BJ (cell line): ENCODE measurements at places on chromosomes 12 and 14.
A peak's percentile ranks its signal among the peaks of the same experiment; 100 is the strongest.

DNA sequence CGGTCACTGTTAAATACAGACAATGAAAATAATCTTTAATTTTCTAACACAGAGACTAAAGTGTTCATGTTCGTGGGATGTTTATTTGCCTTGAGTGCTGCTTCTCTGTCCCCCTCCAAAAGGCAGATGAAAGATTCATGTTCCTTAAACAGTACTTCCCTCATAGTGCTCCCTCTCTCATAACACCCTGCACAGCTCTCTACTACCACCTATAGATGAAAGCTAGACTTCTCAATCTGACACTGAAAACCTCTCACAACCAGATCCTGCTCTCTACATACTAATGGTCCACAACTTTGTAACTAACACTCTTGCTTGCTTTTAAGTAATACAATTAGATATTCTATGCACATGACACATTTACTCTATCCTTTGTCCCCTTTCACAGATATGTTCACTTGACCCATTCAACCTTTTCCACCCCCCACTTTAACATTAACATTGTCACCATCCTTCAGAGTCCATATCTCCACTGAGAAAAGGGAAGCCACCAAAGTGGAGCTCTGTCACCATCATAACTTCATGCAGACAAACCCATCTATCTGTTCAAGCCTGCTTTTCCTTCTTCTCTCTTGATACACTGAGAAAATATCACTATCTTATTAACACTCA is 266.4 kb upstream of the USP15 start:
- no peak for DNase-seq

DNA sequence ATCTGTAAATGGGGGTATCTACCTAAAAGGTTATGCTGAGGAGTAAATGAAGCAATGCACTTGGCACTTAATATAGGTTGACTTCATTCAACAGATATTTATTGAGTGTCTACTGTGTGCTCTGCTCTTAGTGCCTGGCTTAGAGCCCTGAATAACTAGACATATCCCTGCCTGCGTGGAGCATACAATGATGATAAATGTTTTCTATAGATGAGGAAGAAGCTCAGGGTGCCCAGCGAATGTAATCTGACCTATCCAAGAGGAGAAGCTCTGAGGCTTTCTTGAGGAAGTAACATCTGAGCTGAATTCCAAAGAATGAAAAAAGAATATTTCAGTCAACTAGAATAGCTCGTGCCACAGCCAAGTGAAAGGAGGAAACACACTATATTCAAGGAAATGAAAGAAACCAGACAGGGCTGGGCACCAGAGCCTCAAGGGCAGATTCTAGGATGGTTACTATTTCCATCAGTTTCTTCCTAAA is 17.9 kb upstream of the HIGD1C start:
- no peak for DNase-seq

- no peak for DNase-seq
Observed at GRCh38 chr12:15417691-15418090, 95.4 kb downstream of the PTPRO start.

GRCh38 chr12:2167231-2167630 is 114.4 kb downstream of the CACNA1C start:
- no peak for DNase-seq

GRCh38 chr14:55071870-55072640 is 20.6 kb downstream of the MAPK1IP1L start:
- DNase-seq = peak; percentile 89

DNA sequence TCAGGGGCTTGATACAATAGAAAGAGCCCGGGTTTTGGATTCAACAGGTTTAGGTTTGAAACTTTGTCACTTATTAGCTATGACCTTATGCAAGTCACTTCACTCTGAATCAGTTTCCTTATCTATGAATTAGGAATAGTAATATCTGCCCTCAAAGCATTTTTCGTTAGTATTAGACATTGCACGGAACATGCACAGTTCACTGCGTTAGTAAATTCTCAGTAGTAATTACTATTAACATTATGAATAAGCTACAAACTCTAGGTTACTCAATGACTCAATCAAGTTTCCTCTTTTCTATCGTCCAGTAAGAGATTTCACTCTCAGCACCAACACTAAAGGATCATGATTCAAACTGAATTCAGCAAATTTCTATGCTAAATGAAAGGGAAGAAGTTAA is 150.3 kb downstream of the CEP83 start:
- DNase-seq = no peak

DNA sequence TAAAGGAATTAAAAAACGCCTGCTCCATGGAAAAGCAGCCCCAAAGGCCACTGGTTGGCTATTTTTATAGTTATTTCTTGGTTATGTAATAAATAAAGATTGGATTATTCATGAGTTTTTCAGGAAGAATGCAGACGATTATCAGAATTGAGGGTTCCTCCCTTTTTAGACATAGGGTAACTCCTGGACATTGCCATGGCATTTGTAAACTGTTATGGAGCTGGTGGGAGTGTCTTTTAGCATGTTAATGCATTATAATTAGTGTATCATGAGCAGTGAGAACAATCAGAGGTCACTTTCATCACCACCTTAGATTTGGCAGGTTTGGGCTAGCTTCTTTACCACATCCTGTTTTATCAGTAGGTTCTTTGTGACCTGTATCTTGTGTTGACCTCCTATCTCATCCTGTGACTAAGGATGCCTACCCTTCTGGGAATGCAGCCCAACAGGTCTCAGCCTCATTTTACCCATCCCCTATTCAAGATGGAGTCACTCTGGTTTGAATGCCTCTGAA is 728.7 kb downstream of the GALC start:
- no peak for DNase-seq

- DNase-seq = no peak
Observed at GRCh38 chr14:104563742-104564615, 15.6 kb upstream of the C14orf180 start.

GRCh38 chr12:129325566-129325965 is 472.3 kb downstream of the GLT1D1 start:
- no peak for DNase-seq
